ENCODE measurements at places on chromosomes 1 and 21.

DNA sequence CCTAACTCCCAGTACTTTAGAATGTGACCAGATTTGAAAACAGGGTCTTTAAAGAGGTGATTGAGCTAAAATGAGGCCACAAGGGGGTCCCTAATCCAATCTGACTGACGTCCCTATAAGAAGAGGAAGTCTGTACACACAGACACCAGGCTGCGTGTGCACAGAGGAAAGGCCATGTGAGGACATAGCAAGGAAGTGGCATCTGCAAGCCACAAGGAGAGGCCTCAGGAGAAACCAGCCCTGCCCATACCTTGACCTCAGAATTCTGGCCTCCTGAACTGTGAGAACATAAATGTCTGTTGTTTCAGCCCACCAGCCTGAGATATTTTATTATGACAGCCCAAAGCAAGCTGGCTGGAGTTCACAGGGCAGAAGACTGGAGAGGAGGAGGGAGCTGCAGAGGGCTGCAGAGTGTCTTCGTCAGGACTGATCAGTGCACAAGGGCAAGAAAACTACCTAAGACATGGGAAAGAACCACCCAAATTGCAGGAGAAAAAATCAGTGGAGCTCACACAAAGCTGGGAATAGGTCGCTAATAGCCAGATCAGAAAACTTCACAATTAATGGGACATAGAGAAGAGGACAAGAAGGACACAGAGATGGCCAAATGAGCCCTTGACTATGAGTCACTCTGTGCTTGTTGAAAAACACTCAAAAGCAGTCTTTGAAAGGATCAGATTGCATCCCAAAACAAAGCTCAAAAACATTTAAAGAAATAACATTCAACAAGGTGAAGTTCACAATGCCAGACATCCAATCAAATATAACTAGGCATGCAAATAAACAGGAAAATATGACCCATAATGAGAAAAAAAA, 14.1 kb upstream of the WNT9A start:
- peak; percentile 16 for DNase-seq

DNA sequence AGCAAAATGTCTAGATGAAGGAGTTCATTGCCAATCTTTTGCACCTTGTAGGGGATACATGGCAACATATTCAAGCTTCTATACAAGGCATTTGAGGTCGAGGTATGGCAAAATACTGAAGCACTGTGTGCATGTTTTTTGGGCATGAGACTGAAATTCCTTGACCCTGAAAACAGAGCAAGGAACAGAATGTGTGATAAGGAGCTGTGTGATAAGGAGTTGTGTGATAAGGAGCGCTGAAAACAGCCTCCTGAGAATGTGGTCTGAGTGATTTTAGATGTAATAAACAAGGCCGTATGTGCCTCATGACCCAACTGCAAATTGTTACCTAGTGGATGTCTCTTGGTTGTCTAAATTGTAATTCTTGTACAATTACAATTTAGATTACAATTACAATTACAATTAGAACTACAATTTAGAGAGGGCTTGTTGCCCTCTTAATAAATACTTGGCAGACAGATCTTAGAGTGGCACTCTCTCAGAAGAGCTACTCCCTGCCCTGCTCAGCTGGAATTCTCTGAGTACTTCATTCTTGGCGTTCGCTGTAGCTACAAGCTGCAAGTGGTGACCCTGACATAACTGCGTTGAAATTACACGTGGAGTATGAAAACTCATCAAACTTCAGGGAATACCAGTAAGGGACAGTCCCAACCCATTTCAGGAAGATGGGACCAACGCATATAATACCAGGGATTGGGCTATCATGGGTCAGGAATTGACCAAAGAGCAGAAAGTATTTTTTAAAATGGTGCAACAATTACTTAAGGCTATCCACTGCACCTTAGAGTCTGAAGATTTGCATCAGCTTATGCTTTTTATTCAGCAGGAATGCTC, 20.0 kb upstream of the ITLN1 start:
- DNase-seq: no peak

DNA sequence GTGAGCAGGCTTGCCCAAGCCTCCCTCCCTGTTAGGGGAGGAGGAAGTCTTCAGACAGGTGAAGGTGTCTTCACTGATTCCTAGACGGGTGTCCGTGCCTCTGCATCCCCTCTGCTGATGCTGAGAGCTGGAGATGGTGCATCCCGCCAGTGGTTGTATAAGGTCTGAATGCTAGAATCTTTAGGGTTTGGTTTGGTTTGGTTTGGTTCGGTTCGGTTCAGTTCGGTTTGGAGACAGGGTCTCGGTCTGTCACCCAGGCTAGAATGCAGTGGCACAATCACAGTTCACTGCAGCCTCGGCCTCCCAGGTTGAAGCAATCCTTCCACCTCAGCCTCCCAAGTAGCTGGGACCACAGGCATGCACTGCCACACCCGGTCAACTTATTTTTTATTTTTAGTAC, 153.6 kb downstream of the PGBD5 start:
- DNase-seq: no peak

DNA sequence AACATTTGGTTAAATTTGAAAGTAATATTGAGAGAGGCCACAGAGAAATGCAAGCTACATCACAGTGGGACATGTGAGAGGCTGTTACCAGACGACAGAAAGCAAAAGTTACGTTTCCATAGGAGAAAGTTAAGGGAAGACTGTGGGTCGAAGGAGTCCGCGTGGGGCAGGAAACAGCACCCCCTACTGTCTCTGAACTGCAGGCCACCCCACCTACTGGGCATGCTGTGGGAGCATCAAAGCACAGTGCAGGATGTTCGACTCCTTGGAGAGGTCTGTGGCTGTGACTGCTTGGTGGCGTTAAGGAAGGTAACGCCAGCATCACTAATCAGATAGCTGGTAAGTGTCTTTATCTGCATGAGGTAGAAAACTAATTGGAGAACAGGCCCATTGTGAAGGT, 123.9 kb downstream of the PTBP2 start:
- DNase-seq: peak; percentile 44

DNA sequence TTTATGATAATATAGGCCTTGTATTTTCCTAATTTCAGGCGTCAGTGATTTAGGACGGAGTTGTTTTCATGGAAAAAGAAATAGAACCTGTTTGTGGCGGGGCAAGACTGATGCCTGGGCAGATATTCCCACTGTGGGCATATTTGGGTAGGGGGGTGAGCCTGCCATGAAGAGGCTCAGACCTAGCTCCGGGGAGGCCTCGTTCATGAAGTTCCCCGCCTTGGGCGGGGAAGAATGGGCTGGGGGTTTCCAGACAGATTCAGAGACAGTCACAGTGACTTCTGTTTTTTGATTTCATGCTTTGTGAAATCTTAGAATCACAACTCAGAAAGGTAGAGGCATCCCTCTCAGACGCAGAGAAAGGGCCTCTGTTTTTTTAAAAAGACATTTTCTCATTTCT, 36.1 kb downstream of the RUNX3 start:
- DNase-seq: peak; percentile 4

Measured in activated CD4-positive, alpha-beta memory T cell treated with anti-CD3 and anti-CD28 coated beads, Interleukin-2, amount 10 ng/mL, durations not matched to agents 7 days and 5 days (primary cell).